Kidney capillary endothelial cell (primary cell): ENCODE measurements at places on chromosomes 1 and 21.

DNA sequence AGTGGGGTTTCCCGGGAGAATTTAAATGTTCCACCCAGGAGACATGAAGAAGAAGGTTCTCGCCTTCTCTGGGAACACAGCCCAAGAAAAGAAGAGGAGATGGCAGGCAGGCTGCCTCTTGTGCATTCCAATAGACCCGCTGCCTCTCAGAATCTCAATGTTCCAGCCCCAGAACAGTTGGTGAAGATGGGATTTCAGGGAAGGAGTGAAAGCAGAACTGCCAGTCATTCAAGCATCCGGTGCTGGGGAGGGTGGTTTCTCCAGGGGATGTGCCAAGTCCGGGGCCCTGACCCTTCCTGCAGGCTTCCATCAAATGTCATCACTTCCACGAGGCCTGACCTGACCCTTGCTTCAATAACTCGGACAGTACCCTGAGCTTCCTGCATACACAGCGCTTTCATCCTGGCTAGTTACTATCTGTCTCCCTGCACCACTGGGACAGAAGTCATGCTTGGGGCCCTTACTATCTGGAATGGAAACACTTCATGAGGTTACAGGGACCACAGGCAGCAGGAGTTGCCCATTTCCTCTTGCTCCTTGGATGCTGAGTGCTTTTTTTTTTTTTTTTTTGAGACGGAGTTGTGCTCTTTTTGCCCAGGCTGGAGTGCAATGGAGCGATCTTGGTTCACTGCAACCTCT, 386.6 kb upstream of the POU3F1 start:
- no peak for DNase-seq

- DNase-seq: no peak
Measured at GRCh38 chr1:104380003-104380402, 630.3 kb downstream of the AMY1C start.

GRCh38 chr21:42636520-42637266, 16.7 kb upstream of the PDE9A start:
- DNase-seq: no peak

DNA sequence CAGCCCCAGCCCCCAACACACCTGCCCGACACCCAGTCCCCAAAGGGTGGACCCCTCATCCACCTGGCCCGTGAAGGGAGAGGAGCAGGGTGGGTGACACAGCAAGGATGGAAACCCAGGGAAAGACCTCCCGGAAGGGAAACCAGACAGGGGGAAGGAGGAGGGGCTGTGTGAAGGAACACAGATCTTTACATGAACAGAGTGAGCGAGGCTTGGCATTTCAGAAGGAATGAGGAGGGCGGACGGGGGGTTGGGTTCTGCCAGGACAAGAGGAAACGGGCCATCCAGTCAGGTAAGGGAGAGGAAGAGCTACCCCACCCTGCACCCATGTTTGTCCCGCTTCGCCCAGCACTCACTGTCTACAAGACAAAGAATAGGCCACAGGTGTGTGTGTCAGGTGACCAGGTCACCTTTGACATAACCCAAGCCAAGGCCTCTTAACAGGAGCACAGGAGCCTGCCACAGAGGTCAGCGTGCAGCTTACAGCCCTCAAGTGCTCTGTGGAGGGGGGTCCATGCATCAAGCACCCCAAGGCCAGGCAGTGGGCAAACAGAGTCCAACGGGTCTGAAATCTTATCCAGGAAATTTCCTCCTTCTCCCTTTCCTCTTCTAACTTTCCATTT, 18.0 kb upstream of the PRDM15 start:
- no peak for DNase-seq

DNA sequence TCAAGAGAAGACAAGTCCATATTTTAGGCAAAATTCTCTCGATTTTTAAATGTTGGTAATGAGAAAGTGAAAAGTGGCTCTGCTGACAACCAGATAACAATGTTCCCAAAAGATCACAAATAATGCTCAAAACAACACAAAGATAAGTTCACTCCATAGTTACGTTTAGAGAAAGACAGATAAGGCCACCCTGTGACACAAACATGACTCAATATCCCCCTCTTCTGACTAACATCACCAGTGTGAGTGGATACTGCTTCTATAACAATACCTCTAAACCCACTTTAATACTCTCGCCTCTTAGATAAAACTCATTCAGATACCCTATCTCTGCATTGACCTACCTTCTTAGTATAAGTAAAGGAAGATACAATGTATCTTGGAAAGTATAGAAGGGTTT, 51.2 kb upstream of the RGS7 start:
- no peak for DNase-seq

GRCh38 chr1:43783671-43784205, 76.4 kb downstream of the ST3GAL3 start:
- DNase-seq: peak; percentile 59

GRCh38 chr1:94607398-94607797, 65.8 kb upstream of the F3 start:
- DNase-seq: no peak

- no peak for DNase-seq
Measured at GRCh38 chr1:234856845-234857245, 246.9 kb upstream of the IRF2BP2 start.

DNA sequence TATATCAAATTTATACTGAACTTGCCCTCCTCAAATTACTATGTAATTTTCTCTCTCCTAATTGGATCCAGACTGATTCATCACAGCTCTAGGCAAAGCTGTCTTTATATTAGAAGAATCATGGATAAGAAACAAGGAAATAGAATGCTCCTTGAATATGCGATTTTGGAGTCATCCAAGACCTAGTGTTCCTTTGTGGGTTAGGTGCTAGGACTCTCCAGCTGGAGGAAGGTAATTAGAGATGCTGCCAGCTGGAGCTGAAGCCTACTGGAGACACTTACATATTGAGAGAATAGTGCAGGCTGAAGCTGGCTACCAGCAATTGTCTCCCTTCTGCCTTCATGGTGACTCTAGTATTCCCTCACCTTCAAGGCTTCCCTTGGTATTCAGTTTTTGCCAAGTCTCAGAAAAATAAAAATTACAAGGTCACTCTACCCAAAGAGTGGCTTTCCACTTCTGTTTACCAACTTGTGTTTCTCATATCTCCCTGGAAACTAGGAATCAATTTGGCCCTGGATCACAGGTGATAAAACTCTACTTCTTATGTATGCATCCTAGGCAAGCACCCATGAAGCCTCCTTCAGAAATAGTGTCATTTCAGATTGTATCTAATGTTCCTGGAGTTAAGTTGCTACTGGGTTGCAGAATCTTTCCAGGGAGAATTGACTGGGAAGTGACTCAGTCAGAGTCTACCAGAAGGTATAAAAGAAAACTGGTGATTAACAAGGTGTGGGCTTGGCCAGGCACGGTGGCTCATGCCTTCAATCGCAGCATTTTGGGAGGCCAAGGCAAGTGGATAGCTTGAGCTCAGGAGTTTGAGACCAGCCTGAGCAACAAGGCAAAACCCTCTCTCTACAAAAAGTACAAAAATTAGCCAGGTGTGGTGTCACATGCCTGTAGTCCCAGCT, 24.4 kb upstream of the DOCK7 start:
- no peak for DNase-seq

GRCh38 chr1:78520843-78521242, 30.1 kb downstream of the PTGFR start:
- no peak for DNase-seq

DNA sequence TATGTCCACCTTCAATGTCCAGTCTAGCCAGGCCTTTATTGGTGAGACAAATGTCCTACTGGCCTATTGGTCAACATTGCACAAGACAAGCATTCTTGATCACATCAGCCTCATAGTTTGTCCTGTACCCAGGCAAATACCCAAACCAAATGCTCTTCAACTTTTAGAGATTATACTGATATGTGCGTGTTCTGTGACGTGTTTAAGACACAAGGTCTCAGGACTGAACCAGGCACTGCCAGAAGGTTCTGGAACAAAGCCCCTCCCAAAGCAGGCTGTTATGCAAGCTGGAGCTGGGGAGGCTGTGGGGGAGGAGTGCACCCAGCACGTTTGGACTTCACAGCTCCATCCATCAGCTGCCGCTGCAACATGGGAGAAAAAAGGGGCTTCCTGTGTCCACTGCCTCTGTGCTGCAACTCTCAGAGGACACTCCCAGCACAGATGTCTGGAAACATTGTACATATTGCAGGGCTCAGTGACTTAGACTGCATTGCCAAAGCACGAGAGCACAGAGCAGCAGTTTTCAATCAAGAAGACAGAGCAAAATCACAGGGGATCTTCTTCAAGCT, 45.9 kb downstream of the NID1 start:
- DNase-seq: no peak

GRCh38 chr1:31529999-31530684, 46.2 kb upstream of the TINAGL1 start:
- DNase-seq: no peak

- no peak for DNase-seq
Measured at GRCh38 chr1:154744352-154745035, 125.6 kb downstream of the KCNN3 start.

DNA sequence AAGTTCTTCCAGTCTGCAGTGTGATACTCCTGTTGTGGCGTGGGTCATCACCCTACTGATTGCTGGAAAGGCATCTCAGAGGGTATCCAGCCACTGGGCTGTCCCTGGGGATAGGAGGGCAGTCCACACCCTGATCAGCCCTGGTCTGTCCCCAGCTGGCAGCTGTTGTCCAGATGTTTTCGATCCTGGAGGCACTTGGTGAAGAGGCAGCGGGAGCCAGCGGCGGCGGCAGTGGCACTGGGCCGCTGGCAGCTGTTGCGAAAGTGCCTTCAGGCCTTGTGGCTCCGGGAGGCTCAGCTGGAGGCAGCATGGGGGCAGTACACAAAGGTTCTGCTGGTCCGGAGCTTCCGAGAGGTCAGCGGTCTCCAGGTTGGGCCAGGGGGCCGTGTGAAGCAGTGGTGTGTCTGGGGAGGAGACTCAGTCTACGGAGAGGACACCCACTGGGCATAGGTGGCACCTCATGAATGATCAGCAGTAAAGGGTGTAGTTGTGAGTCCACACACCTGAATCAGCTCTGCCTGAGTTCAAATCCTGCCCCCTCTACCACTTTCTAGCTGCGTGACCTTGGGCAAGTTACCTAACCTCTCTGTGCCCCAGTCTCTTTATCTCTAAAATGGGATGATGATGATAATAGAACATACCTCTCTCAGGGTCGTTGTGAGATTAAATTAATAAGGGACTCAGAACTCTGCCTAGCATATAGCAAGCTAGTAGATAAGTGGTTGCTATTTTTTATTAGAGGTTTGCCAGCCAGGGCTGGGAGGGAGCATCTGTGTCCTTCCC, 6.1 kb downstream of the C1orf167 start:
- no peak for DNase-seq

DNA sequence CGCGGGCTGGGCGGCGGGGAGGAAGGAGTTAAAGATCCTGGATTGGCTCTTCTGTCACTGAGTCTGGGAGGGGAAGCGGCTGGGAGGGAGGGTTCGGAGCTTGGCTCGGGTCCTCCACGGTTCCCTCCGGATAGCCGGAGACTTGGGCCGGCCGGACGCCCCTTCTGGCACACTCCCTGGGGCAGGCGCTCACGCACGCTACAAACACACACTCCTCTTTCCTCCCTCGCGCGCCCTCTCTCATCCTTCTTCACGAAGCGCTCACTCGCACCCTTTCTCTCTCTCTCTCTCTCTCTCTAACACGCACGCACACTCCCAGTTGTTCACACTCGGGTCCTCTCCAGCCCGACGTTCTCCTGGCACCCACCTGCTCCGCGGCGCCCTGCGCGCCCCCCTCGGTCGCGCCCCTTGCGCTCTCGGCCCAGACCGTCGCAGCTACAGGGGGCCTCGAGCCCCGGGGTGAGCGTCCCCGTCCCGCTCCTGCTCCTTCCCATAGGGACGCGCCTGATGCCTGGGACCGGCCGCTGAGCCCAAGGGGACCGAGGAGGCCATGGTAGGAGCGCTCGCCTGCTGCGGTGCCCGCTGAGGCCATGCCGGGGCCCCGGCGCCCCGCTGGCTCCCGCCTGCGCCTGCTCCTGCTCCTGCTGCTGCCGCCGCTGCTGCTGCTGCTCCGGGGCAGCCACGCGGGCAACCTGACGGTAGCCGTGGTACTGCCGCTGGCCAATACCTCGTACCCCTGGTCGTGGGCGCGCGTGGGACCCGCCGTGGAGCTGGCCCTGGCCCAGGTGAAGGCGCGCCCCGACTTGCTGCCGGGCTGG, at the start of gene NPR1:
NPR1 (plus strand) TSS at position 170 of the 818 bp plus-strand sequence; CDS start at position 591, 421 bp downstream.
- DNase-seq: peak; percentile 36

DNA sequence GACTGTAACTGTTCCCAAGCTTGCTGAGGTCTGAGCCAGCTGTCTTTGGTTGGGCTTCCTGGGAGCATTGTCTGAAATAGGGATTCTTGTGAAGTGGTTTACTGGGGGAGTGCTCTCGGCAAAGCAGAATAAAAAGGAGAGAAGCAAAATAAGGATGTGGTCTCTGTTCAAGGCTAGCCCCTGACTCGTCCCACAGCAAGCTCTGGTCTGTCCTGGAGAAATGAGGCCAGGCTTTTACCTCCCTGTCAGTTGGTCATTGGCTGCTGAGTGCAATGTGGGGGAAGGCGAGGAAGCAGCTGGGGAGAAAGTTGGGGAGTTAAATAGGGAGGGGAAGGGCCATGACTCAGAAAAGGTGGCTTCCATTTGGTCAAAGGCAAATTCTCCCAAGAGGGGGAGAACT, 303.9 kb upstream of the DUSP10 start:
- DNase-seq: no peak

DNA sequence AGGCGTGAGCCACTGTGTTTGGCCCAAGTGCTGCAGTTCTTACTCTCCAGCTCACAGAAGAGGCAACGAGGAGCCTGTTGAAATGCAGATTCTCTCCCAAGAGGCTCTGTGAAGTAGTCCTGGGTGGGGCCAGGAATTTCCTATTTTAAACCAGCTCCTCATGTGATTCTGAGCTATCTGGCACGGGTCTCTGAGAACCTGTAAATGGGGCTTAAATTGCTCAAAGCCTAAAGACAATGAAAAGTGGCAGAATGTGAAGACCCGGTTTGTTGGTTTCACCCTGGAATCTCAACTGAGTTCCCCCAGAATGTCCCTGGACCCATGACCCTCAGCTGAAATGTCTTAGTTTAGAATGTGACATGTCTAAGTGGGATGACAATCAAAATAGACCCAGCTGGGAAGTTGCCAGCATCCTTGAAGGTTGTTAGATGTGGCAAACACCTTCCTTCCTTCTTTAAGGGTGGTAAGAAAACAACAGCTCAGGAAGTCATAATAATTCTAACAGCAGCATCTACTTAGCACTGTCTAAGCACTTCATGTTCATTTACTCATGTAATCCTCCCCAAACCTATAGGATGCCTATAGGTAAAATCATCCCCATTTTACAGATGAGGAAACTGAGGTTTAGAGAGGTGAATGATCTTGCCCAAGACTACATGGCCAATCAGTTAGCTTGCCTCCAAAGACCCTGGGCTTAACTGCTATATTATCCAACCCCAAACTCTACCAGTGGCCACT, 20.9 kb upstream of the ATP5PO start:
- no peak for DNase-seq

- DNase-seq: no peak
Measured at GRCh38 chr1:65471861-65472332, 51.4 kb downstream of the LEPR start.

GRCh38 chr21:38806153-38806941, 618 bp downstream of the ETS2 start:
- no peak for DNase-seq

GRCh38 chr1:208581209-208581608, 337.0 kb upstream of the PLXNA2 start:
- DNase-seq: no peak

DNA sequence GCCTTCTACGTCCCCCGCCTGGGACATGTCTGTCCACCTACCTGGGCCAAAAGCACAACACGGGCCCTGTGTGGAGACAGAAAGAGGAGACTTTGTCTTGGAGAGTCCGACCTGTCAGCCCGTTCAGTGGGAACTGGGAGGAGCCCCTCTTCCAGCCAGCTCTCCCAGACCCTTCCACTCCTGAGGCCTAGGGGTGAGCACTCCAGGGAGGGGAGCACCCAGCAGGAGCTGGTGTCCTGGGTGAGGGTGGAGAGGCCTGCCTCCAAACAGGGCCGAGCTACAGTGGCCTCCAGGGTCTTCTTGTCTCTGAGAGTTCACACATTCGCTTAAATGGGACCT, 546 bp downstream of the SPOCD1 start:
- DNase-seq: no peak
